Fibroblast of skin of left quadriceps (primary cell): ENCODE measurements at places on chromosomes 6 and 20.
A peak's percentile ranks its signal among the peaks of the same experiment; 100 is the strongest.

GRCh38 chr6:163955096-163955495 lies 540.6 kb downstream of the QKI start:
- DNase-seq = peak; percentile 68

GRCh38 chr6:43436577-43437282 lies 9.4 kb downstream of the ABCC10 start:
- DNase-seq = peak; percentile 18

- no peak for DNase-seq
These were observed 38.5 kb downstream of the RBM38 start for GRCh38 chr20:57429580-57430200.

DNA sequence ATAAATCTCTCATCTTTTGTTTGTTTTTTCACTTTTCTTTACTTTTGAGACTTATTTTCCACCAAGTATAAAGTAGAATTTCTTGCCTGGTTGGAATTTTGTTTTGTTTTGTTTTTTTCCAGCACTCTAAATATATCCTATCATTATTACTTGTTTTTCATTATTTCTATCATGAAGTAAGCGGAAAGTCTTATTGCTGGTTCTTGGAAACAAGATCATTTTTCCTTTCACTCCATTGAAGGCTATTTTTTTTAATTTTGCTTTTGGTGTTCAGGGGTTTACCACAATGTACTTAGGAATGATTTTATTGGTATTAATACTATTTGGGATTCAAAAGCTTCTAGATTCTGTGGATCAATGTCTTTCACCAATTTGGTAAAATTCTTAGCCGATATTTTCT lies 190.1 kb downstream of the LAMA2 start:
- DNase-seq = no peak

- DNase-seq = no peak
These were observed 40.3 kb downstream of the MGME1 start for GRCh38 chr20:18009116-18009515.

DNA sequence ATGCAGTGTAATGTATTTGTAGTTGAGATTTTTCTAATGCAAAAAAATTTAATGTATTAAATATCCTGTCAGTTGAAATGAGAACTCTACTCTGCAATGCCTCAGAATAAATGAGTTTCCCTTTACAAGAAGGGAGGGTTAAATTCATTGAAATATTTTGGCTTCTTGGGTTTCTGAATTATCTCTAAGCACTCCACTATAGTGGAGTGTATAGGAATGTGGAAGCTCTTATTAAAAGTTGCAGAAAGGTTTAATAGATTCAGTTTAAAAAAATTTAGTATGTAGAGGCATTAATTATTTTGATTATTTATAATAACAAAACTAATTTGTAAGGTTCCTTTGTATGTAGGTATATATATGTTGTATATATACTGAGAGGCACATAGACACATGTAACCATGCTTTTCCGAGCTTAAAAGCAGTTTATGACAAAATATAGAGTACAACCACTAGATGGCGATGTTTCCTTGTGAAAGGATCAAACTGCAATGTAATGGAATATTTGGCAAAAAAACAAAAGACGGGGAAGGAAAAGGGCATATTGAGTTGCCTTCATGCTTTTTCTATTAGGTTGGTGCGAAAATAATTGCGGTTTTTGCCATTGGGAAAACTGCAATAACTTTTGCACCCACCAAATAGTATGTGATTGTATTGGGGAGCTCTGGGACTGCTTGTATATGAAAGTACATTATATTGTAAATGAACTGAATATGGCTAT lies 144.2 kb downstream of the MYO6 start:
- DNase-seq = peak; percentile 61

DNA sequence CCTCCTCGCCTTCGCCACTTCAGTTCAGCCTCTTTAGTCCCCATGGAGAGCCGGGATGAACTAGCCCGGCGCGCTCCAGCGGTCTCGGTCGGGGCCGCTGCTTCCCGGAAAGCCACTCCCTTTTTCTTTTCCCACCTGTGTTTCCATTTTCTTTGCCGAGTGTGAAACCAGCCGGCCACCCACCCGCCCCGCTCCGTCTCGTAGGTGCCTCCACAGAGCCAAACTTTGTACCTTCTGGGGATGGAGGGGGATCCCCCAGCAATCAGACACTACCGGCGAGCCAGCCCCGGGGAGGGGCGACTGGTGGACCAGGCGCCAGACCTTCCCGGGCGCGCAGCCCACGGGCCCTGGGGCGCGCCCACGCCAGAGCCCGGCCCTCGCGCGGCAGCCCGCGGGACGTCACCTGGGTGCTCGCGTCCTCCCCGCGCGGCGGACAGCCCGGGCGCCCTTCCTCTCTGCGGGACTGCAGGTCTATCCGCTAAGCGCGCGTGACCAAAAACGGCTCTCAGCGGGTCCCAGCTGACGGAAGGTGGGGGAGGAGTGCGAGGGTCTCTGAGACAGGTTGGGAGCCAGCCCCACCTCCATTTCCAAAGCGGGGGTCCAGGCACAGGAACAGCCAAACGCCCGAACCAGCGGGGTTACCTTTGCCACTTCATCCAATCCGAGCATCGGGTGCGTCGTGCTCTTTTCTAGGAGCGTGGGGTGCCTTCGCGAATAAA lies at the start of gene MCHR2:
Gene MCHR2 (minus strand): TSS at position 691 of the 719 bp plus-strand sequence. CDS start 38,076 bp downstream, outside the sequence.
- DNase-seq = no peak

- DNase-seq = no peak
These were observed 113.1 kb downstream of the ADAT2 start for GRCh38 chr6:143337201-143337949.

DNA sequence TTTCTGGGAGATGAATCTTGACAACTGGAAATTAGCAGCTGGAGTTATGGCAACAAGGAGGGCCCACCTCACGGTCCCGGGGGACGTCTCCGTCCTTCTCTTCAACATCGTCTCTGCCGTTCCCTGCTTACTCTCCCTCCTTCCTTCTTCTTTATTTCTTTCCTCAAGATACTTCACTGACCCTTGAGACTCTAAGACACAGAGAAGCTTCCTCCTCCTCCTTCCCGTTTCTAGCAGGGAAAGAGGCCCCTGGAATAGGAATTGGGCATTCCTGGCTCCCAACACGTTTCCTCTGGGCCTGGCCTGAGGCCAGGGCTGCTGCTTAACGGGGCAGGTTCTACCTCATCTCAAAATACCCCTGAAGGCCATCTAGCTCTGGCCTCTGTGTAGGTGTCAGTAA lies 189.9 kb upstream of the GMDS start:
- DNase-seq = no peak

DNA sequence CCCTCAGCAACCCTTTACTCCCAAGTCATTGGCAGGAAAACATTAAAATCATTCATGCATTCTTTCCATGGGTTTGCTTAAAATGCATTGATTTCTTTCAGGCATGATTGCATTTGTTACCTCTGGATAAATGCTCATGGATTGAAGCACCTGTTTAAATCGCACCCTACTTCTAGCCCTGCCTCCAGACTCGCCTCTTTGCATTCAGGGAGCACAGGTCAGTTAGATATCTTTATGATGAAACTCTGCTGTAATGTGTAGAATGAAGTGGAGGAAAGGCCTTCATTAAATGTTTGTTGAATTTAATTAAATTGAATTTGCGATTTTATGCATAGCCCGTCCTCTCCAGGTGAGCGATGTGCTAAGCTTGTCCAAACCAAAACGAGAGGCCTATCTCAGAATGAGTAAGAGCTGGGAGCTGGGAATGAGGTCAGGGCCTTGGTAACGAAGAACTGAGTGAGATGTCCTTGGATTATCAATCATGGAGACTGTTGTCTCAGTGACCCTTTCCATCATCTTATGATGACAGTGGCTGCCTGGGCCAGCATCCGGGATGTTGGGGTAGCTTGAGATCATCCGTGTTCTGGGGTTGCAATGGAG lies 210.1 kb downstream of the SYNDIG1 start:
- no peak for DNase-seq

- no peak for DNase-seq
These were observed 53.8 kb upstream of the POLR1H start for GRCh38 chr6:30007132-30007764.

DNA sequence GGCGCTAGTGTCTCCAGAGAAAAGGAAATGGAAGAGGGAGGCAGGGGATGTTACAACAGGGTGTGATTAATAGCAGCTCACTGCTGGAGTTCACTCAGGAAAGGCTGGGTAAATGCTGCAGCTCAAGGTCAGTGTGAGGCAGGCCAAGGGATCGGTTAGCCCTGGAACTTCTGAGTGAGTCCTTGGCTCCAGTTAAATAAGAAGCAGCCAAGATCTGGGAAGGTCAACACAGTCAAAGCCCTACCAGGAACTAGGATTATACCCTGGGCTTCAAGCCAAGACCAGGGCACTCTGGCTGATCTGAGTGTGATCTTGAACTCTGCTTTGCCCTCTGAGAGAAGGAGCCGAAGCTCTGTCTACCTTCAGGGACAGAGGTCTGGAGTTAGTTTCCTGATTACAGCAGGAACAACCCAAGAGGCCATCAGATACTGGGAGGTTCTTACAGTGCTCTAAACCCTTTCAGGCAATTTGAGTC lies 44.3 kb downstream of the TPD52L1 start:
- DNase-seq = no peak

GRCh38 chr20:53809728-53810365 lies 216.2 kb upstream of the ZNF217 start:
- no peak for DNase-seq

GRCh38 chr6:156256161-156256560 lies 521.0 kb upstream of the ARID1B start:
- DNase-seq = no peak

DNA sequence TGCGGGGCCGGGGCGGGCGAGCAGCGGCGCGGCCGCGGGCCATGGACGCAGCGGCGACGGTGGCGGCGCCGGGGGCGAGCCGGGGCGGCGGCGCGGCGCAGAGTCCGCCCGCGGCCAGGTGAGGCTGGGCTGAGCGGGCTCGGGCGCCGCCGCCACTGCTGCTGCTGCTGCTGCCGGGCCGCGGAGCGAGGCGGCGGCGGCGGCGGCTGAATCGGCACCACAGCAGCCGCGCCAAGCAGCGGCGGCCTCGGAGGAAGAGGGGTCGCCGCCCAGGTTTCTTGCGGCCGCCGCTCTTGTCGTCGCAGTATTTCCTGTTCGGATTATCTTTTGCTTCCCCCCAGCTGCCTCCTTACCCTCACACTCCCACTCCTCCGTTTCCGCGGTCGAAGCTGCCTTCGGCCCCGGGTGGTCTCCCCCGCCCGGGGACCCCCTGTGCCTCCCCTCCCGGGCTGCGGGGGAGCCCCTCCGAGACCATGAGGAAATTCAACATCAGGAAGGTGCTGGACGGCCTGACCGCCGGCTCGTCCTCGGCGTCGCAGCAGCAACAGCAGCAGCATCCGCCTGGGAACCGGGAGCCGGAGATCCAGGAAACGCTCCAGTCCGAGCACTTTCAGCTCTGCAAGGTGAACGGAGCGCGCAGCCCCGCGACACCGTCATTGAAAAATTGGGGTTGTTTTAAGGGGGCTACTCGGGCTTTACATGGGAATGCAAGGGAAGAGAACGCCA lies at the start of gene STXBP5:
Gene STXBP5 (plus strand): TSS at position 358 of the 726 bp plus-strand sequence. CDS start 116 bp downstream, at position 474.
- no peak for DNase-seq

- no peak for DNase-seq
These were observed 9.7 kb upstream of the MARCKS start for GRCh38 chr6:113847447-113847846.

DNA sequence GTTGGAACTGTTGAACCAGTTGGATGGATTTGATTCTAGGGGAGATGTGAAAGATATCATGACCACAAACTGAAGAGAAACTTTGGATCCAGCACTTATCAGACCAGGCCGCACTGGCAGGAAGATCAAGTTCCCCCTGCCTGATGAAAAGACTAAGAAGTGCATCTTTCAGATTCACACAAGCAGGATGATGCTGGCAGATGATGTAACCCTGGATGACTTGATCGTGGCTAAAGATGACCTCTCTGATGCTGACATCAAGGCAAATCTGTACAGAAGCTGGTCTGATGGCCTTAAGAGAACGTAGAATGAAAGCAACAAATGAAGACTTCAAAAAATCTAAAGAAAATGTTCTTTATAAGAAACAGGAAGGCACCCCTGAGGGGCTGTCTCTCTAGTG lies 72.8 kb upstream of the CDYL start:
- DNase-seq = no peak

DNA sequence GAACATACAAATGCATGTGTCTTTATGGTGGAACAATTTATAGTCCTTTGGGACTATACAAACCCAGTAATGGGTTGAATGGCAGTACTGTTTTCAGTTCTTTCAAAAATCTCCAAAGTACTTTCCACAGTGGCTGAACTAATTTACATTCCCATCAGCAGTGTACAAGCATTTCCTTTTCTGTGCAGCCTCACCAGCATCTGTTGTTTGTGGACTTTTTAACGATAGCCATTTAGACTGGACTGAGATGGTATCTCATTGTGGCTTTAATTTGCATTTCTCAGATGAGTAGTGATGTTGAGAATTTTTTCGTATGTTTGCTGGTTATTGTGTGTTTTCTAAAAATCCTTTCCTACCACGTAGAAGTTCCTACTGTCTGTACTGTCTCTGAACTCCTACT lies 327.2 kb upstream of the ZFP64 start:
- DNase-seq = no peak

DNA sequence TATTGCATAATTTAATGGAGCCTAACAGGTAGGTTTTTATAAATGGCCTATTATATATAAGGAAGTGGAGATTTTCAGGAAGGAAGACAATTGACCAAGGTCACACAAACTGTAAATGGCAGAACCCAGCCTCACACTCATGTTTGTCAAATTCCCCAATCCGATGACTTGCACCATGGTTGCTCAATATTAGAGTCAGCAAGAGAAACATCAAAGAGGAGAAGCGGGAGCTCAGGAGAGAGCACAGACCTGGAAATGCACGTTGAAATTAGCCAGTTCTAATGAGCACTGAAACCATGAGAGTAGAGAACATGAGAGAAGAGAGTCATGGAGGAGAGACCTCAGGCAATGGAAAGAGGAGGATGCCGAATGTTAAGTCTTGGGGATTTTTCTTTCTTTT lies 13.5 kb upstream of the MLIP start:
- no peak for DNase-seq

DNA sequence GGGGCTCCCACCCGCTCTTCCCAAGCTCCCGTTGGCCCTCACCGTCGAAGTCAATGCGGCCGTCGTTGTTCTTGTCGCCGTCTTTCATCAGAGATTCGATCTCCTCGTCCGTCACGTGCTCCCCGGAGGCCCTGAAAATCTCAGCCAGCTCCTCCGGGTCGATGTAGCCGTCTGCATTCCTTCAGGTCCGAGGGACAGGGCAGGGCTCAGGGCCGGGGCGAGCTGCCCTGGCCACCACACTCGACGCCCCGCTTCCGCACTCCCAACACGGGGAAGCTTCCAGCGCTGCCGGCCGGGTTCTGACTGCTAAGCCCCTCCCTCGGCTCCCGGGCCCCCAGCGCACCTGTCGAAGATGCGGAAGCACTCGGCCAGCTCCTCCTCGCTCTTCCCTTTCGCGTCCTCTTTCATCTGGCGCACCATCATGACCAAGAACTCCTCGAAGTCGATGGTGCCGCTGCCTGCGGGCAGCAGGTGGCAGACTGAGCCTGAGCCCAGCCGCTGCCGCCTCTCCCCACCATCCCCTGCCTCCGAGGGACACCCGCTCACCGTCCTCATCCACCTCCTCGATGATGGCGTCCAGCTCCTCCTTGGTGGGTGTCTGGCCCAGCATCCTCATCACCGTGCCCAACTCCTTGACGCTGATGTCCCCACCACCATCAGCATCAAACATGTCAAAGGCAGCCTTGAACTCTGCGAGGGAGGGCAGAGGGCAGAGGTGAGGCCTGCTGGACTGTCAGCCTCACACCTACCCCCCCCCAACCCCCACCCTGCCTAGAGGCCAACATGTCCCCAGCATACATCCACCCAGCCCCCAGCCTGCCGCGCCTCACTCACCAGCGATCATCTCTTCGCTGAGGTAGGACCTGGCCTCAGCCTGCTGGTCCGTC lies 2.9 kb downstream of the TNNC2 start:
- no peak for DNase-seq

GRCh38 chr20:14441201-14441600 lies 103.8 kb upstream of the FLRT3 start:
- DNase-seq = no peak

GRCh38 chr6:53831936-53832660 lies 37.3 kb downstream of the LRRC1 start:
- DNase-seq = no peak
